AML-193 (cell line): ENCODE measurements at places on chromosomes 11 and 22.
A peak's percentile ranks its signal among the peaks of the same experiment; 100 is the strongest.

- DNase-seq = no peak
Measured at GRCh38 chr22:47996446-47996857, 1234.0 kb downstream of the TBC1D22A start.

DNA sequence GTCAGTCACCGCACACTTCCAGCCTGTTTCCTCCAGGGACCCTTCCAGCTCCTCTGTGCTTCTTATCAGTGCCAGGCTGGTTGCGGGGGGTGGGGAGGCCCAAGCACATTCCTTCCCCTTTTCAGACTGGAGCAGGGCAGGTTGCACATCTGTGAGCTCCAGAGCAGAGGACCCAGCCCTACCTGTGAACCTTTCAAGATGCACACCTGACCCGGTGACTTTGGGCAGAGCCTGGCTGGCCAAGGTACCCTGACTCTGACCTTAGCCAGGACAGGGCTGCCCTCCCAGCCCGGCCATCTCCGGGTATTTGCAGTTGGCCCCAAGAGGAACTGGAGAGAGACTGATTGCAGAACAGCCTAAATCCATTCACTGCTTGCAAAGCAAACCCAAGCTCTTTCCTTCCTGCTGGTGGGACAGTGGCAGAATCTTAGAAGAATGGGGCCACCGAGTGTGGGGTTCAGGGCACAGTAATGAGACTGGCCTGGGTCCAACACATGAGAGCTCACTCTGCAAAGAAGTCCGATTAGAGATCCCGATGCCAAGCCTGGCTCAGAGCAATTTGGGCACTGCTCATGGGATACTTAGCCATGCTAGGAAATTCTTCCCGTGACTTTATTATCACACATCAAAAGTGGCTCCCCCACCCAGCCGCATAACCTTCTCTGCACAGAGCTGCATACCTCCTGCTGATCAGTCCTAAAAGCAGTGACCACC lies 64.7 kb upstream of the CCND1 start:
- peak; percentile 38 for DNase-seq

DNA sequence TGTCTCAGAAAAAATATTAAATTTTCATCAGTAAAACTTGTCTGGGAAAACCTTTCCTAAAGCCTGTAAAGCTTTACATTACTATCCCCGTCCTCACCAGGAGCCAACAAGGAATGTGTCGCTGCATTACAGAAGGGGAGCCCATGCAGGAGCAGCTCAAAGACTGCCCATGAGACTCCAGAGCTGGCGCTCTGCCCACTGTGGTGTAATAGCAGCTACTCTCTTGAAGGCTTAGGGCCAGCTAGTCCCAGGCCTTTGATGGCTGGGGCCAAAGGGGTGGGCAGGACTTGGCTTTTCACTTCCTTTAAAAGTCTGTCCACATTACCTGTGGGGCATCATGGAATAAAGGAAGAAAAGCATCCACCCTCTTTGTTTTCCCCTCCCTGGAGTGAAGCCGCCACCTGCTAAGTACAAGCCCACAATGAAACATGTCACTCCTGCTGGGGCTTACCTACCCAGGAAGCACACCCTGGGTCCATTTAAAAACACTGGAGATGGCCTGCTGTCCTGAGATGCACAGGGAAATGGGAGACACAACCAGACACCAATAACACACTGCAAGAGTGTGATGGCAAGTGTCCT lies 150.7 kb downstream of the ADAMTS15 start:
- DNase-seq = no peak

- DNase-seq = no peak
Measured at GRCh38 chr22:46286006-46286405, 10.7 kb upstream of the GTSE1 start.

- DNase-seq = no peak
Measured at GRCh38 chr11:2591805-2592204, 108.0 kb downstream of the KCNQ1OT1 start.

GRCh38 chr11:62852523-62853188 lies 13.3 kb upstream of the WDR74 start:
- no peak for DNase-seq

GRCh38 chr11:66287211-66287888 lies 1.6 kb downstream of the YIF1A start:
- DNase-seq = peak; percentile 34

GRCh38 chr11:93740730-93741093 lies 583 bp downstream of the TAF1D start:
- DNase-seq = peak; percentile 48

GRCh38 chr11:75107187-75107586 lies 10.5 kb upstream of the OR2AT4 start:
- DNase-seq = no peak

GRCh38 chr22:44486538-44486937 lies 11.5 kb downstream of the RTL6 start:
- no peak for DNase-seq

DNA sequence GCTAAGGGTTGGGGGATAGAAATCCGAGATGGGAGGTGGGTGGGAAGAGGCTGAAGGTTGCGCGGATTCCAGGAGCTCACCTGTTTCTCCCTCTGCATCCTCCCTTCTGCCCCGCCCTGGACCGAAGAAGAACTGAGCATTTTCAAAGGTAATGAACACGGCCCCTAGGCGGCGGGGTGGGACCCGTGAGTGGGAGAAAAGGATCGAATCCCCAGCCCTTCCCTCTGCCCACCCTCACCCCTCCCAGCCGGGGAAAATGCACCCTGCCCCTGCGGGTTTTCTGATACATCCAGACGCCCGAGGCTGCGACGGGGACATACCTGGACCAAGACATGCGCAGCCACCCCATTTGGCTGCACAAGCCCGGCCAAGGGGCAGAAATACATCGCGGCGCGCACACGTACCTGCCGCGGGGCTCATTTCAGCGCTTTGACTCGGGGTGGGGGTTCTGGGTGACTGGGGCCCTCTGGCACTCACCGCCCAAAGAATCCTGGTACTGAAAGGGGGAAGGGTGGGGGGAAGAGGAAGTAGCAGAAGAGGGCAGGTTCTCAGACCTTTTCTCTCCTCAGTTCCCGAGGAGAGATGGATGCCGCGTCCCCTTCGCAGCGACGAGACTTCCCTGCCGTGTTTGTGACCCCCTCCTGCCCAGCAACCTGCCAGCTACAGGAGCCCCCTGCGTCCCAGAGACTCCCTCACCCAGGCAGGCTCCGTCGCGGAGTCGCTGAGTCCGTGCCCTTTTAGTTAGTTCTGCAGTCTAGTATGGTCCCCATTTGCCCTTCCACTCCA lies 6.0 kb downstream of the VSIG2 start:
- DNase-seq = no peak
